ENCODE measurements at places on chromosomes 4 and X.

DNA sequence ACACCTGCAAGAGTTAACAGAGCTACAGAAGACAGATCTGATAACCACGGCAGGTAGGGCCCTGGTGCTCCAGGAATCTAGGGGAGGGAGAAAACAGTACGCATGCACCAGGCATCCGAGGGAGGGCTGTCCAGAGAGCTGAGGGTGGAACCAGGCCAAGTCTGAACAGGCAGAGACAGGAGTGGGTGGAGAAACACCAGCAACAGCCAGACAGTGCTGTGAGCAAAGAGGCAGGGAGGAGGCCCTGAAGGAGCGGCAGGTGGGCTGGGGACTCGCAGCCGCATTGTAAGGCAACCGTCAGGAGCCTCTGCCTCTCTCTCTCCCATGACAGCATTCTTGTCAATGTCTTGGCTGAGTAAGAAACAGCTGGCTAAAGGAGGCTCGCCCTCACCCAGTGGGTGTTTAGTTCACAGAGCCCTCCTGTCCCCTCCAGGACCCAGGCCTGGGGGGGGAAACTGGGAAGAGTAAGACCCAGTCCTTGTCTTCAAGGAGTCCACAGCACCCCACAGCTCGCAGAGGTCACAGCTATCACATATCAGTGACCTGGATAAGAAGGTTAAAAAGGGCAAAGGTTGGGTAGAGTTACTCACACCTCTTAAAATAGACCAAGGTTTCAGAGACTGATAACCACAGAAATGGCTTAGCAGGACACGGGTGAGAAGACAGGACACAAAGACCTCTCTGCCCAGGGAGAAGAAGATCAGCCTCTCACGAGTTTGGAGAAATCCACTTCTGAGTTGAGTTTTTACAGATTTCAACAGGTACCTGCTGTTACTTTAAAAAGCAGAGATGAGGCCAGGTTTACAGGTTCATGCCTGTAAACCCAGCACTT lies 10.5 kb downstream of the ACSL1 start:
- no peak for DNase-seq

- DNase-seq: no peak
Measured at GRCh38 chrX:56782352-56782751, 53.3 kb downstream of the NBDY start.

- DNase-seq: no peak
Measured at GRCh38 chrX:13721819-13722519, 12.5 kb downstream of the TRAPPC2 start.

DNA sequence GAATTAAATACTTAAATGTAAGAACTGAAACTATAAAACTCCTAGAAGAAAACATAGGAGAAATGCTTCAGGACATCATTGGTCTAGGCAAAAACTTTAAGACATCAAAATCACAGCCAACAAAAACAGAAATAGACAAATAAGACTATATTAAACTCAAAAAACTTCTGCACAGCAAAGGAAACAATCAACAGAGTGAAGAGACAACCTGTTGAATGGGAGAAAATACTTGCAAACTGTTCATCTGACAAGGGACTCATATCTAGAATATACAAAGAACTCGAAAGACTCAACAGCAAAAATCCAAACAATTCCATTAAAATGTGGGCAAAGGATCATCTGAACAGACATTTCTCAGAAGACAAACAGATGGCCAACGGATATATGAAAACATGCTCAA lies 16.2 kb upstream of the DSPP start:
- DNase-seq: no peak
